Fibroblast of gingiva (primary cell): ENCODE measurements at places on chromosomes 2 and 18.

DNA sequence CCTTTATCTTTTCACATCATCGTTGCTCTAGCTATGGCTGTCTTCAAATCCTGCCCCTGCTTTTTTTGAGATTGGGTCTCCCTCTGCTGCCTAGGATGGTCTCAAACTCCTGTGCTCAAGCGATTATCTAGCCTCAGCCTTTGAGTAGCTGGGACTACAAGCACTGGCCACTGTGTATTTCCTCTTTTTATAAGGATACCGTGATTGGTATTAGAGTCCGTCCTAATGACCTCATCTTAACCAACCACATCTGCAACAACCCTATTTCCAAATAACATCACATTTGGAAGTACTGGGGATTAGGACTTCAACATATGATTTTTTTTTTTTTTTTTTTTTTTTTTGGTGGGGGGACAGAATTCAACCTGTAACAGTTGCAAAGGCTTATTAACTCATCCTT is 9.1 kb downstream of the RESP18 start:
- no peak for DNase-seq

DNA sequence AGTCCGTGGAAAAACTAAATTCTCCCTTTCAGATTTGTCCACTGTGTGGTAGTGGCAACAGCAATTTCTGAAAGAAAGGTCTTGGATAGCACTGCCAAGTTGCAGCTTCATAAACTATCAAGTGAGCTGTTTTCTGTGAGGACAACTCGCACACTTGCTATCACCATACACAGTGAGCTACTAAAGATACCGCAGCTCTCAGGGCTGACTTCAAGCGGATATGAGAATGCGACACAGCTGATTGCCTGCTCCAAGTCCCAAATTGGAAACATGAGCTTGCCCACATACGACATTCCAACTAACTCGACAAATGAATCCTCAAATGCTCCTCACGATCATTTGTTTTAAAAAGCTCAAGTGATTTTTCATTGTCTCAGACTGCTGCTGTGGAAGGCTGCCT is 46.2 kb downstream of the E2F6 start:
- peak; percentile 60 for DNase-seq

DNA sequence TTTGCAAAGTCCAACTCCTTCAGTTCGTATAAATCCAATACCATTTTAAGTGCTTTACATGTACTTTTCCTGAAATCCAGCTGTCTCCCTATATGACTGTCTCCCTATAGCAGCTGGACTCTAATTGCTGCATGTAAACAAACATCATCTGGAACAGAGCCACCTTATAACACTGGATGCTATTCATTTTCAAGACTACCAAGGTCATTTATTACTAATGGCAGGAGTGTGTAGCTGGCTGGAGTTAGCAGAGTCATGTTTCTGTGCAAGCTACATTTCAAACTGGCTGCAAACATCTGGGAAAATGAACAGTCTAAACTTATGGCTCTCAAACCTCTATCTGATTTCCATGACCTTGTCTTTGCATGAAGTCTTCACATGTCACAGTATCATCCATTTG is 575.2 kb downstream of the PIK3C3 start:
- DNase-seq: no peak

DNA sequence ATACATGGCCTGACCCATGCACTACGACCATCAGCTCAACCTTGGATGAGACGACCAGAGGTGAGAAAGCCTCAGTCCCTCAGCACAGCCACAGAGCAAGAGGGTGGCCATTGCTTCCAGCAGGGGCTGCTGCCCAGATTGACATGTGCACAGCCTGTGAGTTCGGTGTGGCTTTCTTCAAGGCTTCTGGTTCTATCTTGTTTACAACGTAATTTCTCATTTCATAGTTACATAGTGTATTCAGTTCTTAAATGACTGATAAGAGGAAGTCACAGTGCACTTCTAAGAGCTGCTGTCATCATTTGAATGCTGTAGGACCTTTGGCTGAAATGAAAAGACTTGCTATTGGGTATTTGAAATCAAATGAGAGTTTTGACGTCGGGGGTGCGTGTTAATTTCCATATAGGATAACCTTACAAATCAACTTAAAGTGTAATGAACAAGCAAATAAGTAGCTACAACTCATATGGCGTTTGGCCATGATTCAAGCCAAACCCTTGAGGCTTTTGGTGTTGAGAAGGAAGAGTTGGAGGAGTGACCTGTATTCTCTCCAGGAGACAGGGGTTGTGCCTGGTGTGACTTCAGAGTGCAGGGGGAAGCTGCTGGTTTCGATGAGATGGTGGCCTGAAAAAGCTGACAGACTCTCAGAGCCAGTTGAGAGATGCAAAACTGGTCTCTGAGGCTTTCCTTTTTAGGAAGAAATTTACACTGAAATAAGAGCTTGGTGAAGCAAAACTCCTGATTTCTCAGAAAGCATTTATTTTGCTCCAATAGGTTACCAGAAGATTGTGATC is 51.0 kb downstream of the TSHZ1 start:
- no peak for DNase-seq

GRCh38 chr2:18253686-18254197 is 306.7 kb downstream of the RDH14 start:
- no peak for DNase-seq

GRCh38 chr2:173393636-173394035 is 39.0 kb downstream of the CDCA7 start:
- no peak for DNase-seq

GRCh38 chr2:106975641-106976040 is 89.7 kb upstream of the ST6GAL2 start:
- DNase-seq: peak; percentile 16

DNA sequence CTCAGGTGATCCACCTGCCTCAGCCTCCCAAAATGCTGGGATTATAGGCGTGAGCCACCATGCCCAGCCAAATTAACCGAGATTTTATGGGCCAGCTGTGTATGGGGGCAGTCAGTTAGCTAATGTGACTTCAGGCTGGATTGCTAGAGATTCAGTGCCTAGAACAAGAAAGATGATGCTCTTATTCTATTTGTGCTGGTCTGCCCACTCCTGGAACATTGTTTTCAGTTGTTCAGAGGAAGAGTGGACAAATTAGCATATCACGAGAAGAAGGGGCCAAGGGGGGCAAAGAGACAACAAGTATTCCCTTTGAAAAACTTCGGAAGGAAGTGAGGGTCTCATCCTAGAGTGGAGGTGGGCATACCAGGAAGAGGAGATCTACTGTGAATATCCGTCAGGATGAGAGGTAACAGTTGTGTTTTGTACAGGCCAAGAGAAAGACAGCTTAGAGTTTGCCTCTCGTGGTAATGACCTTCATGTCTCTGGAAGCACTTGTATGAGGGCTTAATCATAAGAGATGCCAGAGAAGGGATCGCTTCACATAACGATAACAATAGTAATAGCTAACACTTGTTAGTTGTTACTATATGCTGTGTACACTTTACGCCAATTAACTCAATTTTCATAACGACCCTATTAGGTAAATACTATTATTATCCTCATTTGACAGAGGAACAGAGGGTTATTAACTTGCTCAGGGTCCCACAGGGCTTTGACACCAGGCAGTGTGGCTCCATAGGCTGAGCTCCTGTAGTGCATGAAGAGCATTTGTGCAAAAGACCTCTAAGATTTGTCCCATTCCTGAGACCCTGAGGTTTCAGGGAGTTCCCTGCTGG is 138.3 kb downstream of the DDX1 start:
- no peak for DNase-seq

GRCh38 chr2:143451642-143452281 is 322.5 kb downstream of the ARHGAP15 start:
- no peak for DNase-seq

- DNase-seq: no peak
Observed at GRCh38 chr2:239002591-239002953, 154.7 kb downstream of the TWIST2 start.

- no peak for DNase-seq
Observed at GRCh38 chr18:57965246-57965645, 78.8 kb upstream of the NEDD4L start.

GRCh38 chr2:6454286-6454990 is 411.3 kb downstream of the CMPK2 start:
- DNase-seq: no peak

- DNase-seq: no peak
Observed at GRCh38 chr2:236714080-236714479, 144.5 kb downstream of the ACKR3 start.

GRCh38 chr2:43455731-43456642 is 139.9 kb downstream of the THADA start:
- DNase-seq: peak; percentile 80

GRCh38 chr2:3217646-3218045 is 160.0 kb downstream of the EIPR1 start:
- DNase-seq: no peak

- no peak for DNase-seq
Observed at GRCh38 chr2:70822843-70823242, 2.4 kb upstream of the CLEC4F start.

- DNase-seq: no peak
Observed at GRCh38 chr2:1487758-1488157, 74.5 kb downstream of the TPO start.
